ENCODE measurements at places on chromosomes 5 and 9. TPM values are rescaled to one million over a fixed set of nuclear protein-coding genes. Genes with fewer than 3 reads are reported as not detected.

The DOCK2 gene
- 4.7 TPM for total RNA-seq

The MAMDC4 gene
- total RNA-seq, result 2.5 TPM

The IRF1 gene
- 31.1 TPM for total RNA-seq

DNA sequence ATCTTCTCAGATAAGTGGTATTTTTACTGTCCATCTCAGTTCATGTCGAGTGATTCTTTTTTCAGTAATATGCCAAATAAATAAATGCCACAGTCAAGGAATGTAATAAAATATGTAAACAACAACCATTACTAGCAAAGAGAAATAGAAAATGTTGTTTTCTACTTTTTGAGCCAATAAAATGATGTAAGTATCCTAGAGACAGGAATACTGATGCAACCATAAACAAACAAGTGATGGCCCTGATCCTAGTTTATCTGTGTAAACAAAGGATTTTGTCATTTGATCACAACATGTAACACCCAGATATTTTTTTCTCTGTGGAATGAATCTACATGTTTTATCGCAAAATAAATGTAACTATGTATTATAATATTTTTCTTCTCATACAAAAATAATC lies 1852.8 kb downstream of the EFNA5 start:
- DNase-seq, result no peak

All from ovary (tissue), 10 donors.